ENCODE measurements at places on chromosomes 1 and 21.

DNA sequence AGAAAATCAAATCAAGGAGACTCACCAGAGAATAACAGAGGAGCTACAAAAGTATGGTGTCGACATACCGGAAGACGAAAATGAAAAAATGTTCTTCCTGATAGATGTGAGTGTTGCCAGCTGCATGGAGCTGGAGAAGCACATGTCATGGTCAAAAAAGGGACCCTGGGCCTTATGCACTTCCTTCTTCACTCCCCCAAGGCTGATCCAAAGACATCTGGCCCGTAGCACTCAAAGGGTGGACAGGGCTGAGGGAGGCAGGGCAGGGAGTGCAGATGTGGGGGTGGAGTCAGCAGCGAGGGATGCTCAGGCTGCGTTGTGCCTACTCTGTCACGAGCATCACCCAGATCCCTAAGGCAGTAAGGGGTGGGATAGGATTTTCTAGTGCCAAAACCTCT lies 19.4 kb downstream of the MX1 start:
- DNase-seq: no peak

DNA sequence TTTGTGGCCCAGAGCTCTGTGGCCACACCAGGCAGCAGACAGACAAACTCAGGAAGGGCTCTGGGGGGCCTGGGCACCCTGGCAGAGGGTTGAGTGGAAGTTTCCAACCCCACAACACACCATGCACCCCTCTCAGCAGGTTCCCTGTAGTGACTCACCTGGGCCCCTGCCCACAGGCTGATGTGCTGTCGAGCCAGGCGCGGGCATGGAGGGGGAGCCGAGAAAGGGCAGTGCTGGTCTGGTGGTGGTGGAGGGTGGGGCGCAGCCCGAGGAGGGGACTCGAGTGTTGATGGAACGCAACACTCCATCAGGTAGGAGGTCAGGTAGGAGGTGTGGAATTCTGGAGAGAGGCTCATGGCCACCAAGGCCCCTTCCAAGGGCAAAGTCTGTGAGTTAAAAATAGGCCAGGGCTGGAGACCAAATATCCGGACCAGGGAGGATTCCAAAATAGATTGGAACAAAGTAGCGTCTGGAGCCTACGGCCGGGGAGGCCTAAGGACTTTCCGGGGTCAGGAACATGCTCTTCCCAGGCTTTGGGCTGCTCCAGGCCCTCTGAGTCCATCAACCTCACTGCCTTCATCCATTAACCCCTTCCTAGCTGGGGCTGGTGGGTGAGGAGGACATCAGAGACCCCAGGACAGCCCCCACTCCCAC lies 191.5 kb upstream of the AJAP1 start:
- no peak for DNase-seq

GRCh38 chr1:227742738-227743715 lies 7.8 kb downstream of the SNAP47 start:
- no peak for DNase-seq

GRCh38 chr1:77664939-77665516 lies 17.4 kb downstream of the ZZZ3 start:
- DNase-seq: no peak
